Fibroblast of the aortic adventitia (primary cell): ENCODE measurements at places on chromosomes 7 and 10.
A peak's percentile ranks its signal among the peaks of the same experiment; 100 is the strongest.

DNA sequence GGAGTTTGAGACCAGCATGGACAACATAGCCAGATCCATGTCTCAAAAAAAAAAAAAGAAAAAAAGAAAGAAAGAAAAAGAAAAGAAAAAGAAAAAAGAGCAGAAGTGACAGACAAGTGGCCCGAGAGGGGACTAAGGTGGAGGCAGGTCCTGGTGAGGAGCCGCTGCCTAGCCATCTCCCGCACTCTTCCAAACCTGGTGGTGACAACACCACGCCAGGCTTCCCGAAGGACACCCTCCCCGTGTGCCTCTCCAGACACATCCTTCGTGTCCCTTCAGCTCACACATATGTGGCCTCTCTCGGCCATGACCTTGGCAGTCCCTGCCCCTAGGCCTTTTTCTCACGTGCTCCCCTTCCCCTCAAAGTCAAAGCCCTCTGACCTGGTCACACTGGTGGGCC is 36.4 kb downstream of the IFT22 start:
- no peak for DNase-seq

GRCh38 chr10:77593771-77594470 is 43.7 kb downstream of the KCNMA1 start:
- DNase-seq, result no peak

GRCh38 chr7:6479067-6479466 is 31.3 kb upstream of the DAGLB start:
- no peak for DNase-seq

DNA sequence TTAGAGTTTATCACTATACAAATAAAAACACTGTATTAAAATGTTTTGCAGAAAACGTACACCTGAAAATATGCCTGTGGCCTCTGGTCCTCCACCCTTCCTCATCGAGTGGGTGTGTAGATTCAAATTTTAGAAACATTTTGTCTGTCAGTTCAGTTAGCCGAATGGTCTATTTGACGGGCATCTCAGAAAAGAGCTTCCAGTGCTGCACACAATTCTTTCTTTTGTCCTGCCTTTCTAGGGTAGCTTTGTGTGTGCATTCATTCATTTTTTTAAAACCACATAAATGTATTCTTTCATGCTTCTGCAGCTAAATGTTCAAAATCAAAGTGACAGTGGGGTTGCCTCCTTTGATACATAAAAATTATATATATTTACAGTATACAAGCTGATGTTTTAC is 46.8 kb downstream of the GNAI1 start:
- no peak for DNase-seq

GRCh38 chr7:8125680-8126444 is 136.1 kb downstream of the ICA1 start:
- DNase-seq, result no peak

DNA sequence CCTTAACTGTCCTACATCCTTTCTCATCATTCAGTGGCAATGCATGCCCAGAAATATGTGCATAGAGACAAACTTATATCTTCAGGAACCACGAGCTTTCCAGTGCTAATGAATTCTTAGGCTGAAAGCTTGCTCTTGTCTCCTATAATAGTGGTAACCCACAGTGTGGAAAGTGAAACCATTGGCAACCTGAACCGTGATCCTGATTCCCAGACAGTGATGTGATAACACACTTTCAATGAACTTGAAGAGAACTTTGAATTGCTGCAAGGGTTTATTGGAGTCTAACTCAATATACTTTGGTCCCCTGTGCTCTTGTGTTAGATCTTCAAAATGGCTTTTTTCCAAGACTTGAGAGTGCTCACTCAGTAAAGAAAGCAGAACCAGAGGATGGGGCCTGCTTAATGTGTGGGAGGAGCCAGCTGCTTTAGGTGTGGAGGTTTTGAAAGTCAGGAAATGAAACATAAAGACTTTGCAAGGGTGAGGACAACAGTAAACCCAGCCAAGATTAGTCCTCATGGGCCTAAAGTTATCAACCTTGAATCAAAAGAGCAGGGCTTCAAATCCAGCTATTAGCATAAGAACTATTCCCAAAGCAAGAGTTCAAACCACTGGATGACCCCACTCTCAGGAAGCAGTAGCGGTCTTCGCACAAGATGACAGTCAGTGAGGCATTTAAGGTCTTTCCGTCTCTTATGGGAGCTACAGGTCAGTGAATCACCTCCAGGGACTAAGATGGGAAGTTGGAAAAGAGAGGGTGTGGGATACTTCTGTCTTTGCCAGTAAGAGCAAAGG is 332.4 kb upstream of the NRP1 start:
- peak; percentile 16 for DNase-seq

DNA sequence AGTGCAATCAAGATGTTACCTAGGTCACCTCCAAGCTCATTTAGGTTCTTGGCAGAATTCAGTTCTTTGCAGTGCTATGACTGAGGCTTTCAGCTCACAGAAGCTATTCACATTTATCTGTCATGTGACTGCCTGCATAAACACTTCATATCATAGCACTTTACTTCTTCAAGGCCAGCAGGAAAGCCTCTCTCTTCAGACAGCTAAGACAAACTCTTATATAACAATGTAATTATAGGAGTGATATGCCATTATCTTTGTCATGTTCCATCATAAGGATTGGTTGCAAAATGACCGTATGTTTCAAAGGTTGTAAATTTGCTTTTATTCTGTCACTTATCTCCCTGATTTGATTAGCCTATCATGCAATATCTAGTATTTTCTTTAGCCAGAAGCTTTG is 78.8 kb upstream of the TMEM196 start:
- no peak for DNase-seq

GRCh38 chr7:121404348-121404747 is 8.2 kb upstream of the FAM3C start:
- no peak for DNase-seq

DNA sequence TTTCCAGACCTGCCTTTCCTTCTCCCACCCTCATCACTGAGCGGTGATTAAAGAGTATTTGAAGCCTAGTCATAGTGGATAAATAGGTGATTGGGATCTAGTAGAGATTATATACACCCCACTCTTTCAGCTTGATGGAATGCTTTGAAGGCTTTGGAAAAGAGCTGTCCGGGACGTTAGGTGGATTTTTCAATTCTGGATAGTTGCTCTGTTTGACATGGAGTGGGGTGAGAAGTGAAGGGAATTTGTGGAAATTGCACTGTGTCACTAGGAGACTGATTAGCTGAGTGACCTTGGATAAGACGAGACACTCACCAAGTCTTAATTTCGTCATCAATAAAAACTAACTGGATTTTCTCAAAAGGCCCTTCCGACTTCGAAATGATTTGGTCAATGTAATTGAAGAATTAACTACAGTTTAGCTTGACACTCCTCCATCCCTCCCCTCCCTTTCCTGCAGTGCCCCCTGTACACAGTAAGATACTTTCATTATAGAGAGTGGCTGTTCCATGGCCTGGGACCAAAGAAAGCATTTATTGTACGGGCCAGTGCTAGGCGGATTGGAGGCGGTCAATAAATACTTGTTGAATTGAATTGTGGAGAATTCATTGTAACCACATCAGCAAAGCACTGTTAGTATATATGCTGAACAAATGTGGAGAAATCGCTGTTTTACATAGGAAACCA is 962 bp downstream of the ZKSCAN1 start:
- peak; percentile 13 for DNase-seq

DNA sequence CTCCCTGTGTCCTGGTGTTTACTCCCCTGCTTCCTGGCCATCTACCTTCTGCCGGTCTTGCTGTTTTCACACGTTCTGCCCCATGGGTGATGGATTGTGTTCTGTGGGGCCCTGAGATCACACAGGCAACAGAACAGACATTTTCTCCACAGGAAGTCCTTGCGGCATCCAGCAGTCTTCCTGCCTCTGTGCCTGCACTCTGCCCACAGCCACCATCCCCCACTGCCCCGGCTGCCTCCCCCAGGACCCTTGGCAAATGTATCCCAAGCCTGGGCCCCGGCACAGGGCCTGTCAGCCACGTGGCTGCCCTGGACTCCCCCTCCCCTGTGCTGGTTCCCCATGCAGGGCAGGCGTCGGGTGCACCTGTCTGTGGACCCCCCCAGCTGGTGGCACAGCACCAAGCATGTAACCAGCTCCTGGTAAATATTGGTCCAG is 184.2 kb downstream of the WDR37 start:
- DNase-seq, result no peak
